PC-3 (cell line): ENCODE measurements at places on chromosomes 16 and 17.

GRCh38 chr17:35930211-35931065 is at the start of gene RDM1:
TSS of gene RDM1 (minus strand) at chr17:35930773. CDS start at chr17:35930727, 46 bp downstream.
- H3K4me1 ChIP-seq: peaks cover 7% of the 10 kb centered on the region; the same call in 1 of the 2 replicates
- H3K4me3 ChIP-seq: peak within 1 kb of the TSS; percentile 68
- DNase-seq: peak; percentile 79

DNA sequence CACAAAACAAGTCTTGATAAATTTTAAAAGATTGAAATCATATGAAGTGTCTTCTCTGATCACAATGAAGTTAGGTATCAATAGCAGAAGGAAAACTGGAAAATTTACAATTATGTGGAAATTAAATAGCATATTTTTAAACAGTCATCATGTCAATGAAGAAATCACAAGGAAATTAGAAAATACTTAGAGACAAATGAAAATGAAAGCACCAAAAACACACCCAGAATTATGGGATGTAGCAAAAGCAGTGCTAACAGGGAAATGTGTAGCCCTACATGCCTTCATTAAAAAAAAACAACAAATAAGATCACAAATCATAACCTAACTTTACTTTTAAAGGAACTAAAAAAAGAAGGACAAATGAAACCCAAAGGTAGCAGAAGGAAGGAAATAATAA is 7.5 kb upstream of the IL21R start:
- DNase-seq: no peak
- H3K36me3 ChIP-seq: no peaks in the 10 kb centered on the region
- no peaks in the 10 kb centered on the region for H3K4me1 ChIP-seq
- no peak overlapping the region for H3K27ac ChIP-seq
- no peak overlapping the region for H3K4me3 ChIP-seq

GRCh38 chr17:33633446-33633845 is 340.4 kb upstream of the ASIC2 start:
- H3K27me3 ChIP-seq: no peaks in the 10 kb centered on the region
- no peaks in the 10 kb centered on the region for H3K4me1 ChIP-seq
- H3K36me3 ChIP-seq: no peaks in the 10 kb centered on the region
- no peak overlapping the region for H3K27ac ChIP-seq
- no peak for DNase-seq

DNA sequence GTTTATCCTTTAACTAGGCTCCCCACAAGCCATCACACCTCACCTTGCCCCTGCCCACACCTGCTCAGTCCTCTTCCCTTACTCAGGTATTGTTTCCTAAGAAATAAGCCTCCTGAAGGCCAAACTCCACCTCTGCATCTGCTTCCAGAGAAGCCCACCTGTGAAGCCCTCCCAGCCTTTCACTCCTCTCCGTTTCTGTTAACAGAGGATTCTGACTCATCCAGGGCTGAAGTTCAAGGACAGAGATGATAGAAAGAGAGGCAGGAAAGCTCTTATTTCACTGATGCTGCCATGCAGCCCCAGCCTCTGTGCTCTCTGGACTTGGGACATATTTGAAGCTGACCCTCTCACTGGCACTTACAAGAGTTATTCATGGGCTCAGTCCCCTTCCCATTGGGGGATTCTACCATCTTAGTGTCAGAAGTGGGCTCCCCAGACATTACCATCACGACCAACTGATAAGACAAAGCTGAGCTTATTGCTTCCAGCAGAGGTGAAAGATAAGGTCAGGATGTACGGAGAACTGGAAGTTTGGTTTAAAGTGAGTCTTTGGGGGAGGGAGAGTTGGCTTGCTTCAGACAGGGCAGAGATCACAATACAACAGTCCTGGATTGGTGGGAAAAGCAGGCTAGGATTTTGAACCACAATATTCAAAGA is 35.3 kb upstream of the XYLT2 start:
- no peaks in the 10 kb centered on the region for H3K36me3 ChIP-seq
- no peak overlapping the region for H3K27ac ChIP-seq
- peaks cover 14% of the 10 kb centered on the region; the same call in 1 of the 2 replicates for H3K27me3 ChIP-seq

- no peaks in the 10 kb centered on the region for H3K36me3 ChIP-seq
- no peak overlapping the region for H3K4me3 ChIP-seq
- no peaks in the 10 kb centered on the region for H3K27me3 ChIP-seq
- peak overlapping the region; percentile 51 for H3K27ac ChIP-seq
These were observed 35.6 kb downstream of the YPEL2 start for GRCh38 chr17:59366773-59367656.

DNA sequence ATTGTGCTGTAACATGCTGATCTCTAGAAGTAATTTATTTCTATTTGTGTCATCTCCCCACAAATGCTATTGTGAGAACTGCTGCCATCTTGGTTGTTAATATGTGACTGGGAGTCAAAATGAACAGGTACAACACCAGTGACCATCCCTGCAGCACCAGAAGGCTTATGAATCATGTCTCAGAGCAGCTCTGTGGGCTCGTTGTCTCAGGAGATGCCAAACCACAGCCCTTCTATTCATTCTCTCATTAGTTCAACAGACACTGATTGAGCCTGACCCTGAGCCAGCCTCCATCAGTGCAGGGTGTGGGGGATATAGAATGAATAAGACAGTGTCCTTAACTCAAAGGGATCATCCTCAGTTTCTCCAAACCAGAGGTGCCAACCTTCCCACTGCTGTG is 92.5 kb downstream of the UTP18 start:
- no peak for DNase-seq
- peaks cover 86% of the 10 kb centered on the region for H3K27me3 ChIP-seq
- H3K4me1 ChIP-seq: no peaks in the 10 kb centered on the region
- H3K36me3 ChIP-seq: no peaks in the 10 kb centered on the region

DNA sequence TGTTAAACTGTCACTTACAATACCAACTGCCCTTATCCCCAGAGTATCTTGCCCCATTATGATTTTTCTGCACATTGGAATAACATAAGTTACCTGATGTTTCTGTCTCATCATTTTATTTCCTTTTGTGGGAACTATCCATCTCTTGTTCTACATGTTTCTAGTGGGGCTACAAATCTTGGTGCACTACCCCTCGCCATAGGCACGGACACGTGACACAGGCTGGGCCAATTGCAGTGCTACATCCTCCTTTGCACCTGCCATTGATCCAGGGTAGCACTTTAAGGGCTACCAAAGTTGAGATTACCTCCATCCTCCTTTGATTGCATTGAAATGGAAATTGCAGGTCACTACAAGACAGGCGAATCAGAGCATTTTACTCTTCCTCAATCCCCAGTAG is 14.2 kb upstream of the SYT17 start:
- no peaks in the 10 kb centered on the region for H3K27me3 ChIP-seq
- no peak overlapping the region for H3K4me3 ChIP-seq
- no peaks in the 10 kb centered on the region for H3K36me3 ChIP-seq
- no peak overlapping the region for H3K27ac ChIP-seq
- peak; percentile 62 for DNase-seq
- no peaks in the 10 kb centered on the region for H3K4me1 ChIP-seq

DNA sequence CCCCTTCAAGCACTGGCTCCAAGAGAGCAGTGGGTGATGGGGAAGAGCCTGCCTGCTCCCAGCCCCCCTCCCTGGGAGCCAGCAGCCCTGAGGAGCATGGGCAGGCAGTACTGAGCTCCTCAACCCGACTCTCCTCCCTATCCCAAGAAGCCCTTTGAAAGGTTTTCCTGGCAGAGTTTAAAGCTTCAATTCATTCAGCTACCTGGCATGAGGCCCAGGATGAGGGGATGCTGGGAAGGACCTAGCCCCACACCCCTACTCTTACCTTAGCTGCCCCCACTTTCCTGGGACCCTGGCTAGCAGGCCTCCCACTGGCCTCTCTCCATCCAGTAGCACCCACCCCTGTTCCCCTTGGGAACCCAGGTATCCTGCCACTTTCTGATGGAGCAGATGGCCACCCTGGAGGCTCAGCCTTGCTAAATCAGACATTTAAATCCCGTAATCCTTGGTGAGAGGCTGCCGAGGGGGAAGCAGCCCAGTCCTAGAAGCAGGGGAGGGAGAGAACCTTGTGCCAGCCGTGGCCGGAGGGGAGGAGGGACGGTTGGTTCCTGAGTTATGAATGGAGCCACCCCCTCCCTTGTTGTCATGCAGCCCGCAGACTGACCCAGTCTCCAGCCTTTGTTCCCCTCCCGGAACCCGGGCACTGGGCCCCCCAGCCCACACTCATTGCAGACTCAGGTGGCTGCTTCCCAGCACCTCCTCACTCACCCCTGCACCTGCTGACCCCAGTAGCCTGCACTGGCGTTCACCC is 17.1 kb downstream of the ATP1B2 start:
- H3K27ac ChIP-seq: no peak overlapping the region
- no peaks in the 10 kb centered on the region for H3K36me3 ChIP-seq
- no peak overlapping the region for H3K4me3 ChIP-seq
- no peaks in the 10 kb centered on the region for H3K27me3 ChIP-seq
- no peaks in the 10 kb centered on the region for H3K4me1 ChIP-seq

DNA sequence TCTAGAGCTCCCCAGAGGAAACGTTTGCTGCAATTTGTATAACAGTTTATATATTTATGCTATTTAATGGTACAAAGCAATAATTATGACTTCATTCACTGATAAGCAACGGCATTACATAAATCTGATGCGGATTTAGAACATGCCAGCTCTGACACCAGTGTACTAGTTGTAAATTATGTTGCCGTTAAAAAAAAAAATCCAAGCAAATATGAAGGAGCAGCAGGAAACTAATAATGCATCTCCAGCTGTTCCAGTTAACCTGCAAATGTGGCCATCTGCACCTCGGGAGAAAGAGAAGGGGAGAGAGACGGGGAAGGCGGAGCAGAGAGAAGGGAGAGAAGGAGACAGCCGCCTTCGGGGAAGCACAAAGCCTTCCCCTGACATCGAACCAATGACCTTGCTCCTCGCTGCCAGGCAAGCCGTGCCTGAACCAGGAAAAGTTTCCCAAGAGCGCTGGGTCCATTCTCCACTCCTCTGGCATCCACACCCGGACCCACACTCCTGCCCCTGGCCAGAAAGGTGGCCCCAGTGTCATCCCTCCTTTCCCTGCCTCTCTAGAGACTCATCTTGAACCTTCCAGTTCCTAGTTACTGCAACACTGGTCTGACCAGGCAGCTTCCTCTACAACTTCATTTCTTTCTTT is 174.8 kb downstream of the C16orf78 start:
- H3K27me3 ChIP-seq: peaks cover 22% of the 10 kb centered on the region
- no peak for DNase-seq
- H3K36me3 ChIP-seq: no peaks in the 10 kb centered on the region
- H3K4me3 ChIP-seq: no peak overlapping the region

DNA sequence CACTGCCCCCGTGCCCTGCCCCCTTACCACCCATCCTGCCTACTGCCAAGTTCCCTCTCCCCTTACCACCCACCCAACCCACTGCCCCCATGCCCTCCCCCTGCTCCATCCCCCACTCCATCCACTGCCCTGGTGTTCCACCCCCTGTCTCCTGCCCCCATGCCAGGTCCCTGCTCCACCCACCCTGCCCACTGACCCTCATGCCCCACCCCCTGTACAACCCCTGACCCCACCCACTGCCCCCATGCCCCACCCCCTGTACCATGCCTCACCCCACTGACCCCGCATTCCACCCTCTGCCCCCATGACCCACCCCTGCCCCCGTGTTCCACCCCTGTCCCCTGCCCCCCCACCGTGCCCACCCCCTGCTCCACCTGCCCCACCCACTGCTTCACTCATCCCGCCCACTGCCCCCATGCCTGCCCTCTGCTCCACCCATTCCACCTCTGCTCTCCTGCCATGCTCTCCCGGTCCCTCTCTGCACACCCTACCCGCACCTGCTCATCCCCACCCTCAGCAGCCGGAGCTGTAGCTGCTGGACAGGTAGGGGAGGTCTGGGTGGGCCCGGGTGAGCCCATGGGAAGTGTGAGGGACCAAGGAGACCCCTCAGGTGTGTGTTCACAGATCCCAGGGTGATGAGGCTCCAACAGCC is 7.4 kb upstream of the FN3KRP start:
- H3K4me3 ChIP-seq: no peak overlapping the region
- no peak for DNase-seq
- H3K36me3 ChIP-seq: no peaks in the 10 kb centered on the region
- no peaks in the 10 kb centered on the region for H3K4me1 ChIP-seq
- H3K27me3 ChIP-seq: no peaks in the 10 kb centered on the region

GRCh38 chr17:31677681-31678080 is 181.4 kb downstream of the COPRS start:
- peaks cover 11% of the 10 kb centered on the region for H3K4me1 ChIP-seq
- no peaks in the 10 kb centered on the region for H3K27me3 ChIP-seq
- no peak overlapping the region for H3K27ac ChIP-seq
- H3K36me3 ChIP-seq: no peaks in the 10 kb centered on the region

- DNase-seq: peak; percentile 79
- H3K4me3 ChIP-seq: no peak overlapping the region
- peaks cover 12% of the 10 kb centered on the region for H3K4me1 ChIP-seq
- H3K36me3 ChIP-seq: no peaks in the 10 kb centered on the region
- H3K27me3 ChIP-seq: no peaks in the 10 kb centered on the region
These were observed 61.6 kb downstream of the TIMM22 start for GRCh38 chr17:1058423-1059130.

GRCh38 chr16:9567666-9568065 is 476.2 kb downstream of the HAPSTR1 start:
- no peak overlapping the region for H3K4me3 ChIP-seq
- DNase-seq: no peak
- no peaks in the 10 kb centered on the region for H3K4me1 ChIP-seq

DNA sequence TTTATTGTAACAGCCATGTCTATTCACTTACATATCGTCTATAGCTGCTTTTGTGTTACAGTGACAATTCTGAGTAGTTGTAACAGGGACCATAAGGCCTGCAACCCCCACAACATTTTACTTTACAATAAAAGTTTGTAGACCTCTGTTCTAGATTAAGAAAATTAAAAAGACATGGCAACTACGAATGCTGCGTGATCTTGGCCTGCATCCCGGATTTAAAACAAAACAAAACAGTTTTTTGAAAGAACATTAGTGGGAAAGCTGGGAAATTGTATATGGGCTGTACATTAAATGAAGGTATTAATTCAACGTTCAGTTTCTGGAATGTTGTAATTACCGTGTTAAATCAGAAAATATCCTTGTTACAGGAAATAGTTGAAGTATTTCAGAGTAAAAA is 64.1 kb downstream of the RMI2 start:
- no peaks in the 10 kb centered on the region for H3K27me3 ChIP-seq
- no peak overlapping the region for H3K27ac ChIP-seq
- H3K36me3 ChIP-seq: no peaks in the 10 kb centered on the region
- no peak for DNase-seq
- H3K4me3 ChIP-seq: no peak overlapping the region

DNA sequence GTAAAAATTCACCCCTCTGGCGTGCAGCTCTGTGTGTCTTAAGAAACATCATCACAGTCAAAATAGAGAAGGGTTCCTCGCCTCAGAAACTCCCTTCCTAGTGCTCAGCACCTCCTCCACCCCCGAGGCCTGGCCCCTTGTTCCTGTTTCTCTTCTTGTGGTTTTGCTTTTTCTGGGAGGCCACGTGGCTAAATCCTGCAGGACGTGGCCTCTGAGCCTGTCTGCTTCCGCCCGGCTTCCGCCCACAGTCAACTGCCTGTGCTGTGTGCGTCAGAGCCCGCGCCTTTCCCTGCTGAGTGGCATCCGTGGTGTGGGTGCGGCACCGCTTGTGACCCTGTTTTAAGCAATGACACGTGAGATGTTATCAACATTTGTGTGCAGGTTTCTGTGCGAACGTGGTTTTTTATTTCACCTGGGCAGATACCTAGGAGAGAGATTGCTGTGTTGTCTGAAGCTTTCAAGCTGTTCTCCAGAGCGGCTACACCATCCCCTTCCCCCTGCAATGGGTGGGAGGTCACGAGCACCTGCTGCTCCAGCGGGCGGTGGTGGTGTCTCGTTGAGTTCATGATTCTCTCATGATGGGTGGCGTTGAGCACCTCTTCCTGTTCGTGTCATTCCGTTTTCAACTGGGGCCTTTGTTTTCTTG is 21.7 kb downstream of the ACSF3 start:
- no peak for DNase-seq
- H3K27me3 ChIP-seq: no peaks in the 10 kb centered on the region
- H3K4me3 ChIP-seq: no peak overlapping the region

GRCh38 chr16:54564841-54565240 is 278.3 kb upstream of the IRX3 start:
- no peak overlapping the region for H3K27ac ChIP-seq
- H3K4me1 ChIP-seq: no peaks in the 10 kb centered on the region

- peak overlapping the region; percentile 40; the same call in 1 of the 2 replicates for H3K4me3 ChIP-seq
- peak overlapping the region; percentile 74 for H3K27ac ChIP-seq
- peaks cover 23% of the 10 kb centered on the region for H3K4me1 ChIP-seq
These were observed 11.5 kb downstream of the KCNG4 start for GRCh38 chr16:84228256-84228838.
